ENCODE measurements at places on chromosomes 7 and 10. TPM values are rescaled to one million over a fixed set of nuclear protein-coding genes. Genes with fewer than 3 reads are reported as not detected.

The HUS1 gene
- 4.8 TPM for polyA plus RNA-seq

The PTF1A gene
- polyA plus RNA-seq, result not detected

The SPDYE16 gene
- polyA plus RNA-seq, result 0.06 TPM

The UTF1 gene
- polyA plus RNA-seq, result 0.23 TPM

The ITPRID1 gene
- not detected for polyA plus RNA-seq
